Hematopoietic multipotent progenitor cell treated with erythropoietin and hydrocortisone succinate and interleukin-3 and kit ligand, for 4 days (in vitro differentiated cells): ENCODE measurements at places on chromosomes 12 and 14.

DNA sequence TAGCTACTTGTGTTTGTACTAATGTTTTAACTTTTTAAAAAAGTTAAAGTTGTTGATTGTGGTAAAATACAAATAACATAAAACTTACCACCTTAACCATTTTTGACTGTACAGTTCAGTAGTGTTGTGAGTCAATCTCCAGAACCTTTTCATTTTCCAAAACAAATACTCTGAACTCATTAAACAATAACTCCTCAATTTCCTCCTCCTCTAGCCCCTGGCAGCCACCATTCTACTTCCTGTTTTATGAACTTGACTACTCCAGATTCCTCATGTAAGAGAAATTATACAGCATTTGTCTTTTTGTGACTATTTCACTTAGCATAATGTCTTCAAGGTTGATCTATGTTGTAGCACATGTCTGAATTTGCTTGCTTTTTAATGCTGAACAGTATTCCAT lies 299.1 kb upstream of the AMIGO2 start:
- peak; percentile 37 for DNase-seq

- peak; percentile 31 for DNase-seq
Measured at GRCh38 chr14:56284641-56285040, 166.4 kb downstream of the PELI2 start.

GRCh38 chr12:71092290-71092689 lies 65.5 kb downstream of the TSPAN8 start:
- no peak for DNase-seq

DNA sequence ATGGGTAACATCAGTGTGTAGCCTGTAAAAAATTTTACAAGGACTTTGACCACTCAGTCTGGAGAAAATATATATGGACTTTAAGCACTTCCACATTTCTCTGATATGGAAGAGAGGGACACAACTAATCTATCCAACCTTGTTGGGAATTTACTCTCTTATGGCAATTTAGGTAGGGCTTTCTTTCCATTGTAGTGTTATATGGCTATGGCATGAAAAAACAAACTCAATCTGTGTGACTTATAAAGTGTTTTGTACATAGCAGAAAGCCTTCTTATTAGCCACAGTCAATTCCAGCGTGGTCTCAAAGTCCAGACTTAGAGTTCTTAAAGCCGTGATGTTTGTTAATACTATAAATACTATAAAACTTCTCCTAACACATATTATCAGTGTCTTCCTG lies 98.3 kb downstream of the NOVA1 start:
- DNase-seq: no peak

- no peak for DNase-seq
Measured at GRCh38 chr14:68345738-68346137, 447.1 kb downstream of the ZFP36L1 start.

- DNase-seq: no peak
Measured at GRCh38 chr12:31011336-31011735, 62.3 kb upstream of the DDX11 start.
